ENCODE measurements at places on chromosomes 6 and 20.

DNA sequence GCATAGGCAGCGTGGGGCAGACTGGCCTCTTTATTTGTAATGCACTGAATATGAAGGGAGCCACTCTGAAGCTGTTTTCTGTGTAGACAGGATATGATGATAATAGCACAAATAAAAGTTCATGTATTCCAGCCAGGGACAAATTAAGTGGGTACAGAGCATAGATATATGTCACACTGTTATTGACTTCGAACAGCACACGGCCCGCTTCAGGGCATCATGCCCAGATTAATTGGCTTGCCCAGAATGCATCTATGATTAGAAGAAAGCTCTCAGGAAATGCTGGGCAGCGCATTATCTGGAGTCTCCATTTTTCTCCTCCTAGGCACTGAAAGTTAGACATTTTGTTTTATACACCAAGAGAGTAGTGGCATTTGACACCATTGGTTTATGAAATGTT is 26.3 kb upstream of the SASH1 start:
- DNase-seq, result no peak

DNA sequence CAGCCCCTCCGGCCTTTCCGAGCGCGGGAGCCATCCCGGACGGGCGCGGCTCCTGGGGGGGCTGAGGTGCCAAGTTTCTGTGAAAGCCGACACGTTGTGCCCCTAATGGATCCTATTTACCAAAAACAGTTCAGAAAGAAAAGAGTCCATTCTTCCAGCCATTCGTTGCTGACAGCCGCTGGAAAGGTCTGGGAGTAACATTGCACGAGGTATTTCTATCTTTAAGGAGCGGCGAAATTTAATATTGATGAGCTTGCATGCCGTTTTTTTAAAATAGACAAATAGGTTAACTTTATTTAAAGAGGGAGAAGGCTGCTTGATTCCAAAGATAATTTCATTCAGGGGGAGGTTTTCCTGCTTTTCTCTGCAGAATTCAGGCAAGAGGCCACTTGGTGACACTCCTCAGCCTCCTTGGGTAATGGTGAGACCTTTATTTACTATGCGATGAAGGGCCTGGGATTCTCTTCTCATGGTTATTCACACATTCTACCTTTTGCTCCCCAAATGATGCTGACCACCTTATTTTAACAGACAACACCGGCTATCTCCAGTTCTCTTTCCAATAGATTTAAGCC is 988 bp downstream of the TIAM2 start:
- no peak for DNase-seq

- no peak for DNase-seq
Observed at GRCh38 chr6:75802366-75802765, 53.3 kb downstream of the MYO6 start.

DNA sequence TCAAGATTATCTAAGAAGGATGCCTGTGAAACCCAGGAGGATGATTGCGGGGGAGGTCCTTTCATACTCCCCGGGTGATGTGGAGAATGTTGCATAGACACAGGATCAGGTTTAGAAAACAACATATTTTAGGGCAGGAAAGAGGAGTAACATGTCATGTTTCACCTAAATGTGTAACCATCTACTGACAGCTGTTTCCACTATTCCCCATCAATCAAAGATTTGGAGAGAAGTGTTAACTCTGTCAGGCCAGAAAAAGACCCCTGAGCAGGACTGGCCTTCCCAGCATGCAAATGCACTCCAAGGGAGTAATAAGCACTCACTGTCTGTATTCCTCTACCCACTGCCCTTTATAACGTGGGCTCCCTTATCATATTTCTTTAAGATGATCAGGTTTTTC is 148.0 kb upstream of the KCNK16 start:
- DNase-seq, result no peak

DNA sequence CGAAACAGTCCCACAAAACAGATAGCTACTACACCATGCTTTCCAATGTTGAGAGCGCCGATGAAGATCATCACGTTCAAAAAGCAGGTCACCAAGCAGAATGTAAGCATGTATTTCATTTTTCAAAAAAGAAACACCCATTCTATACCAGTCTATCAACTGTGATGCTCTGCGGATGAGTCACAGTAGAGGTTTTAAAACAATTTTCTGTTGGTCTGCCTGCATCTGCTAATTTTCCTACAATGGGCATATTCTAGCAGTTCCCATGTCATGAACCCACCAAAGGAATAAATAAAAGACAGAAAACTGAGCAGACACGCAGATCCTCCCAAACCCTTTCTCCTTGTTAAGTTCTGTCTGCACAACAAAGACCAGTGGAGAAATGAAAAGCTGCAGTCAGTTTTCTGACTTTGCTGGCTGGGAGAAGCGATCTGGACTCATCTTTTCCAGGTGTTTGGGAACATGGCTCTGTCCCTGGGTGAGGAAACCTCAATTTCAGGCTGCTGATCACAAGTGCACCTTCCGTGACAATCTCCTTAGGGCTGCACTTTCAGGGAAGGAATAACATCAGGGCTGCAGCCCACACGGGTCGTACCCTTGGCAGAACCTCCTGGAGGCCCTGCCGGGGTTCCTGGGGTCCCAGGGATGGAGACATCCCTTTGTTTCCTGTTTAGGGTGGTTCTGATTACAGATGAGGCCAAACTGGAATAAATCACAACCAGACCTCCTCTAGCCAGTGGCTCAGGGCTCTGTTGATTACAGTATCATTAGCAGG is 200.1 kb downstream of the BMP7 start:
- DNase-seq, result no peak

DNA sequence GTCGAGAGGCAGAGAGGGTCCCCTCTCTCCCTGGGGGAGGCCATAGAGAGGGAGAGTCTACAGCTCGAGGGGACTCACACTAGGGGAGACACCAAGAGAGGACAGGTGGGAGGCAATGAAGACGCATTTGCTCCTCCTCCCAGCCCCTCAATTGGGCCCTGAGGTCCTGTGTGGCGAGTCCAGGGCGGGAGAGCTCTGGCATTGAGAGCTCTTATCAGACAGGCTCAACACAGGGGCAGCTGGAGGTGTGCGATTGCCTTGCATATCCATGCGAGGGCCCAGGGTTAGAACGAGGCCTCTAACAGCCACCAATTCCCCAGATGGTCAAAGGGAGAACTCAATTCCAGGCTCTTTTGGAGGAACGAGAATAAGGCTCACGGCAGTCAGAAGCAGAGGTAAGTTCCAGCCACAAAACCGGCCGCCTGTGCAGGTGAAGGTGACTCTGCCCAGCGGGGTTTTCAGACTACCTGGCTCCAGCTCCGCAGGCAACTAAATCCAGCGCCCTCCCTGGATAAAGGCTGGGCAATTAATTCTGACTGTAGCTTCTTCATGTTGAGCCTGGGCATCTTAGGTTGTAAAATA is 94.0 kb upstream of the MPC1 start:
- no peak for DNase-seq

GRCh38 chr6:27419363-27419762 is 30.8 kb downstream of the ZNF391 start:
- no peak for DNase-seq

- no peak for DNase-seq
Observed at GRCh38 chr6:111520524-111520923, 37.5 kb upstream of the REV3L start.

DNA sequence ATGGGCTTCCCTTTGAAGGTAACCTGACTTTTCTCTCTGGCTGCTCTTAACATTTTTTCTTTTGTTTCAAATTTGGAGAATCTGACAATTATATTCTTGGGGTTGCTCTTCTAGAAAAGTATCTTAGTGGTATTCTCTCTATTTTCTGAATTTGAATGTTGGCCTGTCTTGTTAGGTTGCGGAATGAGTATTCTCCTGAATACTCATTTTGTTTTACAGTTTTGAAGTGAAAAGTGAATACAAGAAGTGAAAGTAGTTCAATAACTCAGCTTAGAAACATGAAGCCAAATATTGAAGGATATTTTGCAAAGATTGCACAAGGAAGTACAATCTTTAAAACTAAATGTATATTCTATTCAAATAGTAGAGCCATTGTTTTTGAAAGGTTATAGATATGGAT is 120.2 kb upstream of the MAP3K4 start:
- no peak for DNase-seq

DNA sequence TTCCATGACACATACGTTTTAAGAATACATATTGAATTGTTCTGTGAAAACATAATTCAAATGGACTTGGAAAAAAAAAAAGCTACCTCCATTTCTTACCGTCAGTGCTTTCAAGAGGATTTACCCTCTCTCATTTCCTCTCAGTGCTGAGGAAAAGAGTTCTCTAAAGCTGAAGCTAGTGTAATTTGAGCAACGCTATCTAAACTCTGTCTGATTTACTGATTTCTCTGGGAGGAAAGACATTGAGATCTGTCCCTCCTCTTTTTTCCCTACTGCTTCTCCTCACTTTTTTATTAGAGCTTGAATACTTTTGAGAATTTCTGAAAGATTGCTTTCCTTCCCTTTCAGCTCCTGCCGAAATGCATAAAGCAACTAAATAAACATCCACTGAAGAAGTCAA is 41.2 kb upstream of the GRIK2 start:
- DNase-seq, result no peak

DNA sequence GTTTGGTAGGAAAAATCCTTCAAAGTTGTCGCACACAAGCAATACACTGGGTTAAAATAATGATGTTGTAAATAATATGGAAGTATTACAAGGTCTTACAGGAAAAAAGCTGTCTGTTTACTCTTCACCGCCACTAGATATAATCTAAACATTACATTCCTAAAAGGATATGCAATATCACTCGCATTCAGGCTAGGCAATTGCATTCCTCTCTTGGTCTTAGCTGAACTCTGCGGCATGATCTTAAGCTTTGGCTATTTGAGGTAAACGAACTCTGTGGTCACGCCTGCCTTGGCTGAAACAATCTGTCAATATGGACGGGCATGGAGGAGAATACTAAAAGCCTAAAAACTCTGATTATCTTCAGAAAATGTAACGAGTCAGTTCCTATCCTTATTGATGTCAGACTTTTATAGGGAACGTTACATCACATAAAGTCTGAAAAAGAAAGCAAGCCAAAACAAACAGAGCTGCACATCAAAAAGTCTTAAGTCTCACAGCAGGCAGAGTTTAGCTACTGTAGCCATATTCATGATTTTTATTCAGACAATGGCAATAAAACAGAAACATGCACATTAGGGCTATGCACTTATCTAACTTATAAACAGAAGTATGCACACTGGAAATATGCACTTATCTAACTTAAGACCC is 30.8 kb upstream of the FILIP1 start:
- no peak for DNase-seq

DNA sequence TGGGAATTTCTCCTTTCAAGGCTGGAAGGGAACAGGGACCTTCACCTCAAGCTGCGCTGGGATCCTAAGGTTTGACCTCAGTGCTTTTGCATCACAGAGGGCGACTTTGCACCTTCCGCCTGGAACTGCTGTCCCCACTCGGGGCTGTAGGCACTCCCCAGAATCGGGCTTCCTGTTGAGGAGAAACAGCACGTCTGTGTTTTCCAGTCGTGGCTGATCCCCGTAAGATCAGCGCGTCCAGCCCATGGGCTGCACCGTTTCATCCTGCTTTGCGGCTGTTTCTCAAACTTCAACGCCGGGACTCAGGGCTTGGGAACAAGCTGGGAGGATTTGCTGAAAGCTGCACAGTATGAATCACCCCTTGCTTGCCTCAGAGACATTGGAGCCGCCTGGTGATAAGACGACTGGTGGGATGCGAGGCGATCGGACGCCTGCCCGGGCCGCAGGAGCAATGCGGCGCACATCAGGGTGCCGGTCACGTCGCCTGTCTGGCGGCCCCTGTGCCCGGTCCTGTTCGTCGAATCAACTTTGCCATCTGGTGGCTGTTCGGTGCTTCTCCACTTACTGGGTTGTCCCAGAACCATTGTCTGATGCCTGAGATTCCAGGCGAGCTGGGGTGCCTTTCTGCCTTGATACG is 53.6 kb upstream of the FRMD1 start:
- no peak for DNase-seq

DNA sequence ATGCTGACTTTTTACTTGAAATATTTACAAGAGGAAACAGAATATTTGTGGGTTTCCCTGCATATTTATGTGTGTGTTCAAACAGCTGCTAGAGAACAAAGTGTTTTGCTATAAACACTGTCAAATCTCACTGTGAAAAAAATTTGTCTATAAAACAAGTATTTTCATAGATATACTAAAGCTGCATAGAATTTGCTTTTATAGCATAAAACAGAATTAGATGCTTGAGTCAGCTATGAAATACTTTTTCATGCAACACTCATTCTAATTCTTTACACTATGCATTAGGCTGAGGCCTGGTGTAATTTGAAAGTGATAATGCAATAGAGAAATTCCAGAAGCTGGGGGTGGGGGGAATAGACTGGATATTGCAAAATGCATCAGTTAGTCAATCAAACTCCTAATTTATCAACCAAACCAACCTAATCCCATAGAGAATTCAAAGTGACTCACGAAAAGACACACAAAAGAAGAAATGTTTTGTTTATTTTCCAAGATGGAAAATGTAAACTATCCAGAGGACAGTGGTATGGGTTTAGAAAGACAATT is 148.2 kb downstream of the LAMA2 start:
- DNase-seq, result no peak

GRCh38 chr6:140956571-140957369 is 1176.0 kb upstream of the GJE1 start:
- no peak for DNase-seq

DNA sequence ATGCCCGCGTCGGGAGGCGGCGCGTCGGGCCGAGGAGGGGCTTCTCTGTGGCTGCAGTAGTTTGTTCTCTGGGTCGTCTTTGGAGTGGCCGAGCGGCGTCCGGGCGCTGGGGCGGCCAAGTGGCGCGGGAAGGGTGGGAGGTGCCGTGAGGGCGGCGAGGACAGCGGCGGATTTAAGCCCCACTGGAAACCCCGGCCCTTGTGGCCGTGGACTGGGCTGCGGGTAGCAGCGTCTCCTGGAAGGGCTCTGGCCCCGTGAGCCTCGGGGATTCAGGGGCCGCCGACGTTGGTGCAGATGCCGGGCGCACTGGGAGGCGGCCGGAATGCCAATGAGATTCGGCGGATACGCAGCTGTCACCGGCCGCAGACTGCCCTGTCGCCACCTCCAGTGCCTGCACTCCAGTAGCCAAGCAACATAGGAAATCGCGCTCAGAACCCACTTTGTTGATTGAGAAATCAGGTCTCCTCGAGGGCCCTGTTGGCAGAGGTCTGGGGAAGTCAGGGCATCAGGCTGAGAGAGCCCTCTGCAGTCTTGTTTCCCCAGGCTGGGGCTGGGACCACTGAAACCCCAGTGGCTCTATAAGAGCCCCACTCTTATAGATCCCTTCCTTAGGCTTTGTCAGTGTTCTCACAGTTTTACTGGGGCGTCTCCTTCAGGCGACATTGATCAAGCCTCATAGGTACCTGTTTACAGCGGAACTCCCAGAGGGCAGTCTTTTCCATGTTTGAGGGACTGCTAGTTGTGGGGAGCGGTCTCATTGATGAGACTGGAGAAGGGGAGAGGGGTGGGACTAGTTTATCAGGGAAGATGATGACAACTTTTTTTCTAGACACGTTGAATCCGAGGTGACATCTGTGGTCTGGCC is 642 bp downstream of the GZF1 start:
- peak; percentile 39 for DNase-seq

Measured in GM12891 (cell line).